ENCODE measurements at places on chromosomes 13 and 19. TPM values are rescaled to one million over a fixed set of nuclear protein-coding genes. Genes with fewer than 3 reads are reported as not detected.
A peak's percentile ranks its signal among the peaks of the same experiment; 100 is the strongest.

The LGALS14 gene
- polyA plus RNA-seq = not detected

The EBI3 gene
- polyA plus RNA-seq = 0.40 TPM

The ZNF549 gene
- 0.12 TPM for polyA plus RNA-seq

The TTYH1 gene
- not detected for polyA plus RNA-seq

The TDRD3 gene
- polyA plus RNA-seq = 8.0 TPM

The GGACT gene
- polyA plus RNA-seq = 3.2 TPM

DNA sequence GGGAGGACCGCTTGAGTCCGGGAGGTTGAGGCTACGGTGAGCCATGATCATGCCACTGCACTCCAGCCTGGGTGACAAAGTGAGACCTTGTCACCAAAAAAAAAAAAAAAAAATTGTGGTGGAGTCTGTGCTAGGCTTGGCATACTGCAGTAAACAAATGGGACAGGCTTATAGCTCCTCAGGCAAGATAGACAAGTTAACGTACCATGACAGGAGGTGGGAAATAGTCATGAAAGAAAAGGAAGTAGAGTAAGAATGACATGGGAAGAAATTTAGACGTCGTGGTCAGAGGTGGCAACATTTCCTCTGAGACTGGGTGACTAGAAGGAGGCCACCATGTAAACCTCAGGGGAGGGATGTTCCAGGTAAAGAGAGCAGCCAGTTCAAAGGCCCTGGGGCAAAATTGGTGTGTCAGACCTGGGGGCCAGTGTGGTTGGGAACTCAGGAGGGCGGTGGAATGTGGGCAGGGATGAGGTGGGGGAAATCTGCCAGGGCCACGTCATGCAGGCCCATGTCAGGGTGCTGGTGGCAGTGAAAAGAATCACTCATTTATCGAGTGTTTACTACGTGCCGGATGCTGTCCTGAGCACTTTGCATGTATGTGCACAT is 5.6 kb downstream of the SNRPA start:
- no peak for DNase-seq
- H3K4me3 ChIP-seq = no peak overlapping the region
- peaks cover 88% of the 10 kb centered on the region for H3K36me3 ChIP-seq

- no peak overlapping the region for H3K27ac ChIP-seq
- H3K27me3 ChIP-seq = no peaks in the 10 kb centered on the region
- DNase-seq = no peak
- H3K4me3 ChIP-seq = no peak overlapping the region
- peaks cover 3% of the 10 kb centered on the region for H3K36me3 ChIP-seq
These were observed 11.0 kb downstream of the ZNF665 start for GRCh38 chr19:53182202-53182601.

- H3K36me3 ChIP-seq = no peaks in the 10 kb centered on the region
- H3K27me3 ChIP-seq = peaks cover 12% of the 10 kb centered on the region
- H3K4me3 ChIP-seq = no peak overlapping the region
- DNase-seq = no peak
- H3K27ac ChIP-seq = no peak overlapping the region
These were observed 15.3 kb downstream of the TNFSF14 start for GRCh38 chr19:6654347-6655310.

- H3K4me3 ChIP-seq = peak overlapping the region; percentile 100
- DNase-seq = peak; percentile 69
- peaks cover 17% of the 10 kb centered on the region for H3K4me1 ChIP-seq
- H3K27ac ChIP-seq = peak overlapping the region; percentile 97
- H3K36me3 ChIP-seq = peaks cover 22% of the 10 kb centered on the region
- H3K27me3 ChIP-seq = no peaks in the 10 kb centered on the region
These were observed 822 bp upstream of the ZBTB7A start for GRCh38 chr19:4067396-4068046.

- no peaks in the 10 kb centered on the region for H3K27me3 ChIP-seq
- no peak for DNase-seq
- H3K27ac ChIP-seq = no peak overlapping the region
- no peak overlapping the region for H3K4me3 ChIP-seq
These were observed 115.4 kb downstream of the FLT1 start for GRCh38 chr13:28379371-28380083.

- no peak overlapping the region for H3K27ac ChIP-seq
- peaks cover 6% of the 10 kb centered on the region for H3K27me3 ChIP-seq
- no peak for DNase-seq
- no peaks in the 10 kb centered on the region for H3K36me3 ChIP-seq
These were observed 68.6 kb downstream of the FOXO1 start for GRCh38 chr13:40597735-40598365.

- no peak overlapping the region for H3K27ac ChIP-seq
- no peaks in the 10 kb centered on the region for H3K4me1 ChIP-seq
- no peak overlapping the region for H3K4me3 ChIP-seq
- no peak for DNase-seq
These were observed 272.7 kb downstream of the DIAPH3 start for GRCh38 chr13:59891053-59891452.

- peaks cover 20% of the 10 kb centered on the region for H3K4me1 ChIP-seq
- no peak overlapping the region for H3K27ac ChIP-seq
- no peak overlapping the region for H3K4me3 ChIP-seq
- no peaks in the 10 kb centered on the region for H3K27me3 ChIP-seq
These were observed 12.2 kb upstream of the RELB start for GRCh38 chr19:44988896-44989556.

GRCh38 chr19:19471682-19472081 is 43.7 kb downstream of the TSSK6 start:
- peaks cover 7% of the 10 kb centered on the region for H3K4me1 ChIP-seq
- H3K27ac ChIP-seq = no peak overlapping the region
- H3K36me3 ChIP-seq = peaks cover 78% of the 10 kb centered on the region
- H3K4me3 ChIP-seq = no peak overlapping the region

DNA sequence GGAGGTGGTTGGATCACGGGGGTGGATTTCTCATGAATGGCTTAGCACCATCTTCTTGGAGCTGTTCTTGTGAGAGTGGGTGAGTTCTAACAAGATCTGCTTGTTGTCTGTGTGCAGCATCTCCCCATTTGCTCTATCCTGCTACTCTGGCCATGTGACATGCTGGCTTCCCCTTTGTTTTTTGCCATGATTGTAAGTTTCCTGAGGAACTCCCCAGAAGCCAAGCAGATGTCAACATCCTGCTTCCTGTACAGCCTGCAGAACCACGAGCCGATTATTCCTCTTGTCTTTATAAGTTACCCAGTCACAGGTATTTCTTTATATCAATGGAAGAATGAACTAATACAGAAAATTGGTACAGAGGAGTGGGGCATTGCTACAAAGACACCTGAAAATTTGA is 2.3 kb upstream of the SIGLEC12 start:
- no peaks in the 10 kb centered on the region for H3K27me3 ChIP-seq
- no peak overlapping the region for H3K4me3 ChIP-seq
- no peak for DNase-seq
- peaks cover 36% of the 10 kb centered on the region for H3K4me1 ChIP-seq
- no peaks in the 10 kb centered on the region for H3K36me3 ChIP-seq
- H3K27ac ChIP-seq = no peak overlapping the region

DNA sequence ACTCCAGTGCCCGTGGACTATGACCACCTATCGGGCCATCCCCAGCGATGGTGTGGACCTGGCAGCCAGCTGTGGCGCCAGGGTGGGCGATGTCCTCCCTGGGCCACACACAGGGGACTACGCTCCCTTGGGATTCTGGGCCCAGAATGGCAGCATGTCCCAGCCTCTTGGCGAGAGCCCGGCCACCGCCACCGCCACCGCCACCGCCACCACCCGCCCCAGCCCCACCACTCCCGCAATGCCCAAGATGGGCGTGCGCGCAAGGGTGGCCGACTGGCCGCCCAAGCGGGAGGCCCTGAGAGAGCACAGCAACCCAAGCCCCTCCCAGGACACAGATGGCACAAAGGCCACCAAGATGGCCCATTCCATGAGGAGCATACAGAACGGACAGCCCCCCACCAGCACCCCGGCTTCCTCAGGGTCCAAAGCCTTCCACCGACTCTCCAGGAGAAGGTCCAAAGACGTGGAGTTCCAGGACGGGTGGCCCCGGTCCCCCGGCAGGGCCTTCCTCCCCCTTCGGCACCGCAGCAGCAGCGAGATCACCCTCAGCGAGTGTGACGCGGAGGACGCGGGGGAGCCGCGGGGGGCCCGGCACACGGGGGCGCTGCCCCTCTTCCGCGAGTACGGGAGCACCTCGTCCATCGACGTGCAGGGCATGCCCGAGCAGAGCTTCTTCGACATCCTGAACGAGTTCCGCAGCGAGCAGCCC is 142.3 kb downstream of the DPF1 start:
- no peak overlapping the region for H3K4me3 ChIP-seq
- no peak for DNase-seq
- H3K36me3 ChIP-seq = no peaks in the 10 kb centered on the region
- no peaks in the 10 kb centered on the region for H3K4me1 ChIP-seq

DNA sequence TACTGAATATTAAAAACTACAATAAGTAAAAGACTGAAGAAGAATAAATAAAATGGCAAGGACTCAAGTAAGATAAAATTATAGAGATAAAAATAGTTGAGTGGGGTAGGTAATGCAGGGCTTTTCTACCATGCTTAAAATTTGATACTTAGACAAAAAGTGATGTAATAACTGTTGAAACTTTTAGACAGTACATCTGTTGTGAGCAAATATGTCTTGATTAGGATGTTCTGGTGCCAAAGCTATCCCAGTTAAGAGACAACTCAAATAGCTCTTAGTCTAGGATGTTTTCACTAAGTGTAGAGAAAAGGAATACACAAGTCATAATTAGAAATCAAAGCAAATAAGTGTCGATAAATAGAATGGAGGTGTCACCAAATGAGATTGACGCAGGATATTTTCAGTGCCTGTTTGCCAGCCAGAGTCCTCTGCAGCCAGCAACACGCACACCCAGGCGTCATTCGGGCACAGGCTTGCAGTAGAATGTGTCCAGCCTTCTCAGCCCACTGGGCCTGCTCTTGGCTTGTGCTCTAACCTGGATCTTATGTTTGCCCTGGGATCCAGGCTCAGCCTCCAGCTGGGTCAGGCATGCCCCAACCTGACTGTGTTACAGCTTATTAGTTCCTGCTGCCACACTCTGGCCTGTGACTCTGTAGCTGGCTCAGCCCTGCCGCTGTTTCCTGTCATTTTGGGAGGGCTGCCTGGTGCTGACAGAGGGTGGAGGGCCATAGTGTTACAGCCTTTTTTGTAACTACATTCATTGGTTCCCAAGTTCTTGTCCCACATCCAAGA is 766.2 kb downstream of the PCDH17 start:
- H3K4me1 ChIP-seq = no peaks in the 10 kb centered on the region
- no peaks in the 10 kb centered on the region for H3K36me3 ChIP-seq
- DNase-seq = no peak
- H3K4me3 ChIP-seq = no peak overlapping the region
- H3K27ac ChIP-seq = no peak overlapping the region

All from K562 (cell line).